Right ventricle myocardium inferior (tissue), 1 donor: ENCODE measurements at places on chromosomes 7 and 10. TPM values are rescaled to one million over a fixed set of nuclear protein-coding genes. Genes with fewer than 3 reads are reported as not detected.

The IGFBP1 gene
- total RNA-seq, result not detected

The NRCAM gene
- 0.30 TPM for total RNA-seq

The TMUB1 gene
- 35.5 TPM for total RNA-seq

The ADIRF gene
- total RNA-seq, result 54.6 TPM

The TCAF2 gene
- total RNA-seq, result 0.38 TPM
